ENCODE measurements at places on chromosomes 5 and 9.

GRCh38 chr9:87603854-87604490 lies 106.3 kb downstream of the DAPK1 start:
- DNase-seq: no peak

DNA sequence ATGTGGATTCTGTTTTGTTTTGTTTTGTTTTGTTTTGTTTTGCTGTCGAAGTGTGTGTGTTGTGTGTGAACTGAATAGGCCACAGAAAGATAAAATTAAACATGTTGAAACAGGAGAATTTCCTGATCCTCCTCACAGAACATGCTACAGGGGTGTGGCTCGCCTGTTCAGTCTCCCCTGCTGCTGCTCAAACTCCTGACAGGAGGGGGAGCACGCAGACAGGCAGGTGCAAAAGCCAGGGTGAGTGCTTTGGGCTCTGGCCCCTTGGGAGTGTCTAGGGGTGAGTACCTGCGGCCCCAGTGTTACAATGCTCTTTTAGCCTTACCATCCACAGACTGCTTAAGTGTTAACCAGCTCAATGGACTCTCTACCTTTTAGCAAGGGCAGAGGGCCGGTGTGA lies 473.5 kb downstream of the MAT2B start:
- DNase-seq: no peak

GRCh38 chr9:16215353-16215680 lies 655.2 kb downstream of the BNC2 start:
- no peak for DNase-seq

GRCh38 chr9:126709241-126709640 lies 95.5 kb downstream of the LMX1B start:
- DNase-seq: no peak

DNA sequence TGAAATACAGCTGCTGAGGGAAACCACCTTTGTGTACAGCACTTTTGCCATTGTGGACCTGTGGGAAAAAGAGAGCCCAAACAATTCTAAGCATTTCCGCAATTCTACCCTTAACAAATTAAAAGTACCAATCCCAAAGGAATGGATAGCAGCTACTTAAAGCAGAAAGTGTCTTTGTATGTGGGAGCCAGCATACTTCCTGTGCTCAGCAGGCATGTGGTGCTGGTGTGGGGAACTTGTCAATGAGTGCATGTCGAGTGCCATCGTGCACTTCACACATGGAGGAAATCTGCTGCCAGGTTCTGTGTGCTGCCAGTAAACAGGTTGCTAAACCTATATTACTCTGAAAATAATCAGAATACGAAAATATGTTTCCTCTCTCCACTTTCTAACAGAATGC lies 399.0 kb downstream of the LRRC70 start:
- DNase-seq: no peak

DNA sequence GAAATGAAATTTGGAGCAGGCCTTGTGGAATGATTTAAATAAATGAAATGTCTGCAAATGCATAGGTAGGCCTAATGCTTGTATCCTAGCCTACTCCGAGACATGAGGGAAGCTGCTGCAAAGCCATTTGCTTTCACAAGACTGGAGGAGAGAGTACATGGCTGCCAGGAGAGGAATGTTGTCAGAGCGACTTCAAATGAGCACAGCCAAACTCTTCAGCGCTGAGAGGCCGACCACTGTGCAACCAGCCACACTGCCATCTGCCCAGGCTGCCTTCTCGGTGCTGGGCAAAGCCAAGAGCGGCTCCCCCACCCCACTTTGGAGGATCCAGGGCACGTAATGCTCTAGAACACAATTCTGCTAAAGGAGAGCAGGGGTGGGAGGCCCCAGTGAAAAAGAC lies 122.6 kb downstream of the RASEF start:
- no peak for DNase-seq

- no peak for DNase-seq
Observed at GRCh38 chr5:29077451-29077850, 2039.1 kb upstream of the CDH9 start.

DNA sequence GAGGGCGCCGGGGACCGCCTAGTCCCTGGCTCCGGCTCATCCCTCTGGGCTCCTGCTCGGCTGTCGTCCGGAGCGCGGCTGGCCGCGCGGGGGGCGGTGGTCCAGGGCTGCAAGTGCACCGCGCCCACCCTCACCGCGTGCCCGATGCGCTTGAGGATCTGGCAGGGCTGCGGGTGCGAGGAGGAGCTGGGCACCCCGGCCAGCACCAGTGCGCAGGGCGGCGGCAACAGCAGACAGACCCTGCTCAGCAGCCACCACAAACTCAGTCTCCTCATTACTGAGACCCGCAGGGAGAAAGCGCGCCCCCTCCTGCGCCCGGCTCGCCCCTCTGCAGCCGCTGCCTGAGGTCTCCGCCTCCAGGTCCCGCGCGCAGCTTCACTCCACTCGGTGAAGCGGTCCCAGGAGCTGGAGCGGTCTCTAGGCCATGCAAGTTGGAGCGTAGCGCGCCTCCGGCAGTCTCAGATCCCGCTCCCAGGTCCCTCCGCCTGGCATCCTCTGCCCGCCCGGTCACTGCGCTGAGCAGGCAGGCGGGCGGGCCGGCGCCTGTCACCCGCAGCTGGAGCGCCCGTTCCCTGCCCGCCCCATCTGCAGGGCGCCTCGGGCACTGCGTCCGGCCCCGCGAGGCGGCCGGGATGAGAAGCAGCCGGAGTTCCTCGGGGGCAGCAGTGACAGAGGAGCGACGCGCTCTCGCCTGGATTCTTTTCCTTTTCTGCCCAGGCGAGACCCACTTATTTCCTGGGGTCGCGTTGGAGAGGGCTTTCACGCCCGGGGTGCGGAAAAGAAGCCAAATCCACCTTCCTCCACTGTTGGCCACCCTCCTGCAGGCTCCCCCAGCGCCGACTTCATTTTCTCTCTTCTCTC lies 512 bp downstream of the GRIN3A start:
- no peak for DNase-seq

DNA sequence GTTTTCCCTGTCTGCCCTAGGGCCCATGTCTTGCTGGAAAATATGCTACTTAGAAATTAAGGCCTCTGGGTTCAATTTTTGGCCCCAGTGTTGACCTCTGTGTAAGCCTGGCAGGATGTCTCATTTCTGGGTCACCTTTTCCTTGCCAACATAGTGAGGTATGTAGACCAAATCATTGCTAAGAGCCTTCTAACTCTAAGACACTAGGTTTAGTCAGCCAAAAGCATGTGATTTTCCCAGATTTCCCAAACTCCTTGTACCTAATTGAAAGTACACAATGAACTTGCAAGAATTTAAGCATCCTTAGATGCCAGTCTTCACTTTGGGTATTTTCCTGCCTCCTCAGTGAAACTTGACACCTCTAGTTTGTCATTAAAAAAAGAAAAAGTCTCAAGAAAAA lies 77.0 kb downstream of the GALNT10 start:
- DNase-seq: no peak

- no peak for DNase-seq
Observed at GRCh38 chr9:97969014-97969413, 14.1 kb upstream of the ANP32B start.

DNA sequence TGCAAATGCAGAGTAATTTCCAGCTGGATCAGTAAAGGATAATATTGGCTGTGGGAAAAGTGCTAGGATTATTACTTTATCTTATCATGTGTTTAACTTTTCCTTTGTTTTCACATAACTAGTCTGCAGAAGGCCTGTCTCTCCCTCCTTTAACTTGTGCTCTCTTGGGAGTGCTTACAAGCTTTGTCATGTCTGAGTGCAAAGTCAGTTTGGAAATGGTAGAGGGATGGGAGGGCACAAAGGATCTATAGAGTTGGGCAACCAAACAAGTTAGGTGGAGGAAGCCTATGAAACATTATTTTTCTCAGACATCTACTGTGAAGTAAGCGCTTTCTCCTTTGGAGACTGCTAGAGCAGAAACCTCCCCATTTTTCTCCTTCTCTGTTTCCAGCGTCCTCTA lies 308.8 kb downstream of the ARHGAP26 start:
- DNase-seq: no peak

DNA sequence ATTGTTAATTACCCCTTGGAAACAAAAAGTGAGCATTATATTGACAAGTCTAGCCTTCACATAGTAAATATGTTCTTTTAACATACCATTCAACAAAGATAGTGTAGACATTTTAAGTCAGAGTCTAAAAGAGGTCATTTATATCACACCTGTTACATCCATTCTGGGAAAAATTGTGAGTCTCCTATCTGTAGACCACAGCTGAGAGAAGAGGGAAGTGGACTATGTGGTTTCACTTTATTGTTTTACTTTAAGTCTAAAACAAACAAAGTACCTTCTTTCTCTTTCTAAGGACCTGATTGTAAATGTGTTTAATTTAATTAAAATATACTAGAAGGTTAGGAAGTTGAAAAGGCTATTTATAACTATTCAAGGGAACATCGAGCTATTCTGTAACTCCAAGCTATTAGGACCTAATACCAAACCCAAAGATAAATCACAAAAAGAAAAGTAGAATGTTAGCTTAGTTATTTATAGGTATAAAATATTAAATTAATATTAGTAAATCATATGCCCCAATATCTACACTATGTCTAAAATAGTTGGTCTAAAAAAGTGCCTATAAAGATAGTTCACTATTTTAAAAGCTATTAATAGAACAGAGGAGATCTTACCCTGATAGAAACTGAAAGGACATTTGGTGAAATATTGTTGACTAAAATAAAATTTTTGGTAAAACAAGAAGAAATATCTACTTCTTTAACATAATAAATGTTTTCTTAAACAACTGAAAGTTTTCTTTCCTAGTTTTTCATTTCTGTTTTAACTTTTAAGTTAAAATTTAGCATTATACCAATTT lies 134.9 kb downstream of the TMEM167A start:
- DNase-seq: no peak

- DNase-seq: peak; percentile 56
Observed at GRCh38 chr9:126398403-126399058, 71.9 kb downstream of the MVB12B start.

DNA sequence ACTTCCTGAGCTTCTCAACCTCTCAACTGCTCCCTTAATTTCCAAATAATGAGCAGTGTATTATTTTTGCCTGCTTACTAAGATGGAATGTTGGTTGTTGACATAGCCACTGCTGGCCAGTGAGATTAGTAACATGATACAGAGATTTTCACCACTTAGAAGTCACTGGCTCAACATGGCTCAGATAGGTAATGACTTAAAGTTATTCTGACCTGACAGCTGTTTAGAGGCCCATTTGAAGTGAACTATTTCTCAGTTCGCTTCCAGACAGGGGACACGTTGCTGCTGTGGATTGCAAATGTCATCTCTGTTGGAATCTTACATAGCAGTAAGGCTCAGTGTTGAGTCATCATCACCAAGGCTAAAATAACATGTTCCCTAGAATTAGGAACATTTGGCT lies 490.2 kb downstream of the TLE4 start:
- no peak for DNase-seq

DNA sequence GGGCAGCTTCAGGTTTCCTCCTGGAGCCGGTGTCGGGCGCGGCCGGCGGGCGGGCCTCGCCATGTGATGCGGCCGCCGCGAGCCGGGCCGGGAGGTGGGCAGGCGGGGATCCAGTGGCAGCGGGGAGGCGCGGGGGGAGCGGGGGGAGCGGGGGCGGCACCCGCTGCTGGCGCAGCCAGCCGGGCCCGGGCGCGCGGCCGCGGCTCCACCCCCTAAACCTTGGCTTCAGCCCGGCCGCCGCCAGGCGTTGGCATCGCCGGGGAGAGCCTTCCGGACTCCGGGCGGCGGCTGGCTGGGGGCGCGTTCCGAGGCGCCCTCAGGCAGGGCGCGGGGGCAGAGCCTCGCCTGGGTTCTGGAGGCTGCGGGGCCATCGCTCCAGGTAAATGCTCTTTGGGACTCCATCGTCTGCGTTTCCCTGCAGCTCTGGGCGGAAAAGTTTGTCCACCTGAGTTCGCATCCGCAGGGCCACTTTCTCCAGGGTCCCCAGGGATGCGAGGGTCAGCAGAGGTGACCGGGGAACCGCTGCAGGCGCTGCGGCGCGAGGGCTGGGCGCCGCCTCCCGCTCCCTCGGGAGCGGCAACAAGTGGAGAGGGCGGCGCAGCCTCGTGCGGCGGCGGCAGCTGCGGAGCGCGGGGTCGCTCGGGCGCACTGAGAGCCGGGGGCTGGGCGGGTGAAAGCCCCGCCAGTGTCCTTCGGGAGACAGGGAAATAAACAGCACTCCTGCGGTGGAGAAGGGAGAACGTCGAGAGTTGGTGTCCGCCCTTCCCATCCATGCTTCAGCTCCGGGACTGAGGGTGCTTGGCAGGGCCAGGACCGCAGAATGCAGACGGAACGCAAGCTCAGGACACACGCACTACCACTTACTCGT lies at the start of gene ARHGEF28:
TSS of gene ARHGEF28 (plus strand) at position 253 of the 868 bp plus-strand sequence. CDS start 58,656 bp downstream, outside the sequence.
- peak; percentile 37 for DNase-seq

GRCh38 chr5:75340714-75341478 lies 3.9 kb downstream of the HMGCR start:
- no peak for DNase-seq

GRCh38 chr5:172832383-172833315 lies 1.4 kb upstream of the ERGIC1 start:
- DNase-seq: no peak

GRCh38 chr9:124105266-124105665 lies 93.7 kb downstream of the LHX2 start:
- no peak for DNase-seq

GRCh38 chr9:133518200-133518599 lies 6.6 kb downstream of the MYMK start:
- DNase-seq: no peak

DNA sequence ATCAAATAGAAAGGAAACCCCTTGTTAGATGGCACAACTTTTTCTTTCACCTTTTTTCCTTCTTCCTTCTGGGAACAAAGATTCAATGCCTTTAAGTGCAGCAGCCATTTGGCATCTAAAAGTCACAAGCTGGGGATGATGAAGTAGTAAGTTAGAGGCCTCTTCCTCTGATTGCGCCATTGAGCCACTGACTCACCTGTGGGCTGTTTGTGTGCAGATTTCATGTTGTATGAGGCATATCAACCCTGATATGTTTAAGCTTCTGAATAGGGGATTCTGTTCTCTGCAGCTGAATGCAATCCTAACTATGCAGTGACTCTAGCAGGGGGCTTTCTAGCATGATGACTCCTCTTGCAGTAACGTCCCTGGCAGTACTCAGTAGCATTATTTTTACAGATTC lies 599.9 kb downstream of the CSNK1G3 start:
- no peak for DNase-seq

- no peak for DNase-seq
Observed at GRCh38 chr5:62395210-62395950, 8.3 kb downstream of the DIMT1 start.

DNA sequence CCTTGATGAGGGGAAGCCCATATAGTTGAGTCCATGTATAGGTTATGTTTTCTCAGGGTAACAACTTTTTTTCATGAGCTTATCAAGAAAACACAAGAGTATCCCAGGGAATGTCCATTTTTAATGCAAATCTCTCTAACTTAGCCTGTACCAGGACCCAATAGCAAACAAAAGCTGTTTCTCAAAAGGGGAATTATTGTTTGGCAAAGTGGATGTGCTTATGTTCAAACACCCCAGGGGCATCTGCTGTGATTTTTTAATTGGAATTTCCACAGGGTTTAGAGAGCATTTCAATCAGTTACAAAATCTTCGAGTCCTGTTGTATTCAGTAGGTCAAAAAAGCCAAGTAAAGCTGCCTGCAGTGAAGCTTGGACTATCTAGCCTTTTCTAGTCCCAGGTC lies 33.4 kb upstream of the CSNK1G3 start:
- no peak for DNase-seq

- DNase-seq: no peak
Observed at GRCh38 chr5:54580997-54581811, 63.6 kb downstream of the SNX18 start.
